Dermis blood vessel endothelial cell (primary cell): ENCODE measurements at places on chromosomes 4 and X. TPM values are rescaled to one million over a fixed set of nuclear protein-coding genes. Genes with fewer than 3 reads are reported as not detected.

Gene BTC
- 0.17 and 0.28 TPM in 2 replicates for total RNA-seq

Gene GPR143
- total RNA-seq: 2.8 and 6.0 TPM in 2 replicates

DNA sequence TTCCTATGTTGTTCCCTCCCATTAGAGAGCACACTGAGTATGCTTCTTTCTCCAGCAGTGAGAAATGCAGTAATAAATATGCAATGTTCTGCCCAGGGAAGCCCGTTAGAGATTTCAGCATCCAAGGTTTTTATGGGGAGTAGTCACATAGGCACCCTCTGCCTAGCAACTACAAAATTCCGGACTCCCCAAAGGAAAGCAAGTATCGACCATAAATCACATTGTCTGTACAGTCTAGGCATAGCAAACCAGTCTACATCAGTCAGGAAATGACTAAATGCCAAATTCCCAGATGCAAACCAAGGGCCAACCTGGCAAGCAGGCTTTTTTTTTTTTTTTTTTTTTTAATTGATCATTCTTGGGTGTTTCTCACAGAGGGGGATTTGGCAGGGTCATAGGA lies 34.8 kb downstream of the GPR101 start:
- DNase-seq: no peak

Gene PABPC1L2B
- total RNA-seq: not detected in 2 replicates

DNA sequence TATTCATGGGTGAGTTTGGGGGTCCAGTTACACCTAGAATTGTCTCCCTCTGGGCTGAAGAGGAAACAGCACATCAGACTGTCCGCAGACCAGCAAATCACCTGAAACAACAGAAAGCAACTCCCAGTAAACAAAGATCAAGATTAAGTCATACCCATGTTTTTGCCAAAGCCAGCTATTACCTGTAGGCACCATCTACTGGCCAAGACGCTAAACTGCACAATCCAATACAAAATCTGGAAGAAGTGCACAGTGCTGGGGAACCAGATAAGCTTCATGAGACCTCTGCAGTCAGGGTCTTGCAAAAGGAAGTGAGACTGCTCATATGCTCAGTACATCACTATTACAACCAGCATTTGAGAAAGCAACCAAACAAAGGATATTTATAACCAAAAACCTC lies 157.5 kb upstream of the ITM2A start:
- DNase-seq: no peak

Gene BEND2
- total RNA-seq: under 0.01 TPM in 1 of 2 replicates, not detected in the other

Gene MAGED4
- total RNA-seq: 28.2 and 28.9 TPM in 2 replicates

GRCh38 chr4:157128395-157128794 lies 52.4 kb downstream of the GLRB start:
- peak; percentile 54 for DNase-seq

DNA sequence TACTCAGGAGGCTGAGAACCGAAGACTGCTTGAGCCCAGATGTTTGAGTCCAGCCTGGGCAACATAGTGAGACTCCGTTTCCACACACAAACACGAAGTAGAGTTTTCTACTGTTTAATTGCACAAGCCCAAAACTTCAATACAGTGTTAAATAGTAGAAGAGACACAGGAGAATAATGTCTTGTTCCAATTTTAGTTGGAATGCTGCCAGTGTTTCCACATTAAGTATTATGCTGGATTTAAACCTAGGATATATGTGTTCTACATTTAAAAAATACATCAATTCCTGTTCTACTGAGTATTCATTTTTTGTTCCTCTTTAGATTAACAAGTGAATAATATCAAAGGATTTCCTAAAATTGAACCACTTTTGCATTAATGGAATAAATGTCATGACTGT lies 91.3 kb downstream of the LCORL start:
- DNase-seq: peak; percentile 8

Gene AFF1
- total RNA-seq: 31.0 and 39.4 TPM in 2 replicates

GRCh38 chr4:24093446-24093845 lies 203.6 kb upstream of the PPARGC1A start:
- DNase-seq: no peak

- DNase-seq: peak; percentile 11
Measured at GRCh38 chrX:10769696-10770619, 149.6 kb upstream of the MID1 start.

Gene TMSB15A
- total RNA-seq: 1.8 TPM in 1 of 2 replicates, not detected in the other
